Activated CD8-positive, alpha-beta T cell treated with anti-CD3 and anti-CD28 coated beads for 36 hours (primary cell): ENCODE measurements at places on chromosomes 5 and 9. TPM values are rescaled to one million over a fixed set of nuclear protein-coding genes. Genes with fewer than 3 reads are reported as not detected.

- no peak for DNase-seq
- H3K4me1 ChIP-seq, result peaks cover 28% of the 10 kb centered on the region
- no peak overlapping the region for H3K27ac ChIP-seq
- no peaks in the 10 kb centered on the region for H3K27me3 ChIP-seq
- no peaks in the 10 kb centered on the region for H3K36me3 ChIP-seq
- H3K4me3 ChIP-seq, result no peak overlapping the region
Observed at GRCh38 chr9:4594994-4595393, 67.1 kb upstream of the PLPP6 start.

DNA sequence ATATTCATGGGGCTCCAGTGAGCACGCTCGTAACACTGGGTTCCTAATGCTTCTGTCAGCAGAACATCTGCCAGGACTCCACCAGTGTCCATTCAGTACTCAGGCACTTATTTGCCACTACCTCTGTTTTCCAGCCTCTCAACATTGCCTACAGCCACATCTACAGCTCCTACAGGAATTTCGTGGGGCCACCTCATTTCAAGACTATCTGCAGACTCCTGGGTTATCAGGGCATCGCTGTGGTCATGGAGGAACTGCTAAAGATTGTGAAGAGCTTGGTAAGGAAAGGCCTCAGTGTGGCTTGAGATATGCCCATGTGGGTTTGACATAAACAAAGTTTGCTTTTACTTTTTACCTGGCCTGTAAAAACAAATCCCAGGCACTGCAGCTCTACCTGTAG, 92.9 kb downstream of the CYFIP2 start:
- peaks cover 68% of the 10 kb centered on the region for H3K36me3 ChIP-seq
- H3K27me3 ChIP-seq, result no peaks in the 10 kb centered on the region
- H3K27ac ChIP-seq, result no peak overlapping the region
- peaks cover 7% of the 10 kb centered on the region for H3K4me1 ChIP-seq

DNA sequence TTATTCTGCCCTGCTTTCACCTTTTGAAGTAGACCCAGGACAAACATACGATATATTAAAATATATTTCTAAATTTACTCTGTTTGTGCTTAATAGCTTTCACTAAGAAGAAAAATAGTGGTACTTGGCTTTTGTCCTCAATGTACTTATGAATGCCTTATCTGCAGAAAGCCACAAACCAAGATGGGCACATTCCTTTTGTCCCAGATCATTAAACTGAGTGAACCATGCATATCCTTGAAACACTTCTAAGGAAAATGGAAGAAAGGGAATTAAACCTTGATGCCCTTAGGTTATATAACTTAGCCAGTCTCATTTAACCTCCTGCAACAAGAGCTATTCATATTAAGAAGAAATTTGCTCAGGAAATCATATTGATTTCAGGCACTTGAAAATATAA, 553.8 kb upstream of the CDH9 start:
- H3K27ac ChIP-seq, result no peak overlapping the region
- no peaks in the 10 kb centered on the region for H3K4me1 ChIP-seq
- no peaks in the 10 kb centered on the region for H3K36me3 ChIP-seq
- no peak for DNase-seq

GRCh38 chr5:169583101-169583423, 511 bp upstream of the SPDL1 start:
- no peak for DNase-seq
- peaks cover 25% of the 10 kb centered on the region for H3K4me1 ChIP-seq
- peak overlapping the region; percentile 94 for H3K4me3 ChIP-seq
- peak overlapping the region; percentile 96 for H3K27ac ChIP-seq
- H3K36me3 ChIP-seq, result peaks cover 4% of the 10 kb centered on the region

GRCh38 chr5:178440181-178440580, 150.0 kb downstream of the COL23A1 start:
- H3K4me1 ChIP-seq, result peaks cover 6% of the 10 kb centered on the region
- H3K27me3 ChIP-seq, result peaks cover 6% of the 10 kb centered on the region
- H3K4me3 ChIP-seq, result no peak overlapping the region
- H3K36me3 ChIP-seq, result no peaks in the 10 kb centered on the region
- H3K27ac ChIP-seq, result no peak overlapping the region
- DNase-seq, result no peak

DNA sequence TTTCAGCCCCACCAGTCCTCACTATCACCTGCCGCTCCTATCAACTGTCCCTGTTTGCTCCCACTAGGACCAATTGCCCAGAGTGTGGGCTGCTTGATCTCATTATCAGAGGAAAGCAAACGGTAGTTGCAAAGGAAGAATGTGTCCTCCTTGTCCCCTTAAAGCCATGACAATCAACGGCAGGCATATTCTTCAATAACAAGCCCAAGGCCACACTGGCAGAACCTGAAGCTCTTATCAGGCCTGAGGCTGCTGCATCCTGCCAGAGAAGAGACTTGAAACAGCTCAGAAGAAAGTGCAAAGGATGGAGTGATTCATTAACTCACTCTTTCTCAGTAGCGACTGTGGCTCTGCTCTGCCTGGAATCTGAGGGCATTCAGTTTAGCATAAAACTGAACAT, 39.2 kb upstream of the MAN2A1 start:
- H3K27me3 ChIP-seq, result peaks cover under 1% of the 10 kb centered on the region
- no peak for DNase-seq
- H3K4me3 ChIP-seq, result no peak overlapping the region

- H3K27me3 ChIP-seq, result peaks cover 9% of the 10 kb centered on the region
- H3K27ac ChIP-seq, result no peak overlapping the region
- no peaks in the 10 kb centered on the region for H3K4me1 ChIP-seq
- no peak overlapping the region for H3K4me3 ChIP-seq
Observed at GRCh38 chr5:73709536-73710129, 83.6 kb downstream of the ARHGEF28 start.

- DNase-seq, result no peak
- H3K4me3 ChIP-seq, result no peak overlapping the region
- no peaks in the 10 kb centered on the region for H3K4me1 ChIP-seq
- no peaks in the 10 kb centered on the region for H3K36me3 ChIP-seq
Observed at GRCh38 chr5:87787625-87788256, 375.0 kb upstream of the CCNH start.

- H3K4me1 ChIP-seq, result peaks cover 7% of the 10 kb centered on the region
- no peak overlapping the region for H3K4me3 ChIP-seq
- H3K27ac ChIP-seq, result no peak overlapping the region
- H3K36me3 ChIP-seq, result no peaks in the 10 kb centered on the region
- H3K27me3 ChIP-seq, result peaks cover 1% of the 10 kb centered on the region
- no peak for DNase-seq
Observed at GRCh38 chr5:18761801-18762200, 1127.5 kb downstream of the TAF11L14 start.

DNA sequence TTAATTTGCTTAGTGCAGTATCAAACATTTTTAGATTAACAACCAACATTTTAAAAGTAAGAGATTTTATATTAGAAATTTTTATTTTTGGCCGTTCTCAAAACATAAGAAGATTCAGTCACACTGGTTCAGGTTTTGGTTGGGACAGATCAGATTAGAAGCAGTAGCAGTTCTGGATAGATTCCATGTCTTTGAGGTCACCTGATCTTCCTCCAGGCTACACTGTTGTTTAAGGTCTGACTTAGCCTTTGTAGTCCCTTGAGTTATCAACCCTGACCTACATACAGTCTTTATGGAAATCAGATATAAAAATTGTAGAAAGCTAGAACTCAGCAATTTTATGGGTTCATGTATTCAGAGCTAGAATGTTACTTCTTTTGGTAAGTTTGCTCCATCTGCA, 910.0 kb upstream of the WWC1 start:
- no peaks in the 10 kb centered on the region for H3K36me3 ChIP-seq
- no peaks in the 10 kb centered on the region for H3K27me3 ChIP-seq
- H3K4me1 ChIP-seq, result no peaks in the 10 kb centered on the region
- no peak overlapping the region for H3K4me3 ChIP-seq

DNA sequence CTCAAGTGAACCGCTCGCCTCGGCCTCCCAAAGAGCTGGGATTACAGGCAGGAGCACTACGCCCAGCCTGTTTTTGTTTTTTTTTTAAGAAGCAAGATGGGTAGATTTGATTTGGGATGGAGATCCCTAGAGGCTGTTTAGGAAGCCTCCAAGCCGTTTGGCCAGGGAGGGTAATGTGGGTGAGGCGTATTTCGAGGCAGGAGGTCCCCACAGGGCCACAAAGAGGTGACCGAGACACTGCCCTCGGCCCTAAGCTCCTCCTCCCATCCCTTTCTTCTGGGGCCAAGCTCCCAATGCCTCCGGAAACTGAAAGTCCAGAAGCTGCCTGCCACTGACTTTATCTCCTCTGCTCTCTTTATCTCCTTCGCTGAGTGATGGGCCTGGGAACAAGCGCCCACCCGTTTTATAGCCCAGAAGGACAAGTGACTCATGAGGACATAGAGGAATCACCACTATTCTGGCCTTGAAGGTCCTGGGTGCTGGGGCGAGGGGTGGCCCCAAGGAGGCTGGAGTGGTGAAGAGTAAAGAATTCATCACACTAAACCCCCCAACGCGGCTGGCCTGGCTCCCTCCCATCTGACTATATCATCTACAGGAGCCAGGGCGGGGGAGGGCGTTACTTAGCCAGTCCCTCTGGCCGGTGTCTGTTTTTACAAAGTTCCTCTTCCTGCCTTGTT, 2.0 kb upstream of the RALGDS start:
- no peak overlapping the region for H3K4me3 ChIP-seq
- no peak overlapping the region for H3K27ac ChIP-seq

DNA sequence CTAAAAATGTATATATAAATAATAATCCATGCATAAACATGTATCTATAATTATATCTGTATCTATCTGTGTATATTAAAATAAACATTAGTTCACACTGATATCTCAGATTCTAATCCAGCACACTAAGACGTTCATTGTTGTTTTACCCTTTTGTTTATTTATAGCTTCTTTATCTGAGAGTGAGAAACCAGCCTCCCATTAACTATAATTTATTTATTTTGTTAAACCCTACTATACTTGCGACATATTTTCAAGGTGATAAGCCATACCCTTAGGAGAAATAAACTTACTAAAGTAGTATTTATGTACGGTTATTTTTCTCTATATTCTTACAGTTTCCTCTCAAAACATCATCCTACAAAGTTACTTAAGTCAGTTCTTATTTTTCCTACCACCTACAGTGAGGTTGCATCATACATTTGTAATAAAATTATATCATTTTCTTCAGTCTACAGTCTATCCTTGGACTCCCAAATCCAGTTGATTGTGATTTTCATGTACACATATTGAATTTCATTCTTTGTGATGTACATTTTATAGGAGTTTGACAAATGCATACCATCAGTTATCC, 726.4 kb upstream of the FAM174A start:
- no peak for DNase-seq
- no peaks in the 10 kb centered on the region for H3K27me3 ChIP-seq
- H3K4me1 ChIP-seq, result no peaks in the 10 kb centered on the region
- H3K4me3 ChIP-seq, result no peak overlapping the region
- H3K27ac ChIP-seq, result no peak overlapping the region
- H3K36me3 ChIP-seq, result no peaks in the 10 kb centered on the region

- no peak for DNase-seq
- H3K36me3 ChIP-seq, result no peaks in the 10 kb centered on the region
- no peak overlapping the region for H3K4me3 ChIP-seq
- no peaks in the 10 kb centered on the region for H3K27me3 ChIP-seq
- peaks cover 1% of the 10 kb centered on the region for H3K4me1 ChIP-seq
Observed at GRCh38 chr5:131825404-131826013, 28.7 kb upstream of the FNIP1 start.

GRCh38 chr5:35061211-35061770, 13.5 kb upstream of the AGXT2 start:
- H3K36me3 ChIP-seq, result no peaks in the 10 kb centered on the region
- H3K27ac ChIP-seq, result no peak overlapping the region
- peaks cover 31% of the 10 kb centered on the region for H3K27me3 ChIP-seq
- H3K4me1 ChIP-seq, result peaks cover 10% of the 10 kb centered on the region
- no peak overlapping the region for H3K4me3 ChIP-seq

Gene FGD3
- total RNA-seq, result 43.5 TPM

Gene IL33
- not detected for total RNA-seq

Gene ERCC6L2
- 31.2 TPM for total RNA-seq

Gene CTXN3
- not detected for total RNA-seq

Gene ABCA1
- total RNA-seq, result 0.20 TPM

Gene AKNA
- 167 TPM for total RNA-seq

Gene SLC6A7
- total RNA-seq, result not detected
